NCI-H2107 (cell line): ENCODE measurements at places on chromosomes 5 and 9.

DNA sequence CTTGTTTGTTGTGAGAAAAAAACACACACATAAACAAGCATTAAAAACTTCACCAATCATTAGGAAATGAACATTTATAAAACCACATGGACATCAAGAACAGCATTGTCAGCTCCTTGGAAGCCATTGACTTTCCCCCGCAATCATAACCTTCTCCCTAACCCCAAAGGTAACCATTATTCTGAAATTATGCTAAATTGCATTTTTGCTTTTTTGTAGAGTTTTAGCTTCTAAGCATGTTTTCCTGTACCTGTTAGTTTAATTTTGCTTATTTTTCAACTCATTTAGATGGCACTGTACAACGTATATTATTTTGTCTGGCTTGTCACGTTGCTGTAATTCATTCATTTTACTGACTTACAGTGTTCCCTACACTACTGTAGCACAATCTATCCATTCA, 36.8 kb downstream of the PDE6A start:
- no peak for DNase-seq

- DNase-seq: no peak
Measured at GRCh38 chr9:105661011-105661410, 1.2 kb upstream of the TAL2 start.

DNA sequence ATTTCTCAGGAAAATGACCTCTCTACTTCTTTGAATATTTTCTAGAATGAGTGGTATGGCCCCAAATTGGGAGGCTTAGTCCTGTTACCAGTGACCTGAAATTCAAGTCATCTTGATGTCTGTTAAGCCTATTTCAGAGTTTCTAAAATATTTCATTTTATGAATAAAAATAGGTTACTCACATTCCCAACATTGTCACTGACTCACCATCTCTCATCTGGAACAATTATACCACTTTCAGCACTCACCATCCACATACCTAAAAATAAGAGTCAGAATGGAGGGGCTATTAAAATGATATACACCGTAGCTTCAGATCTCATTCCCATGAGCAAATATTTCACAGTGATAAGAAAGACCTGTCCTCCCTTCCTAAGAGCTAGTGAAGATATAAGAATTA, 71.8 kb downstream of the KIAA1958 start:
- DNase-seq: no peak

DNA sequence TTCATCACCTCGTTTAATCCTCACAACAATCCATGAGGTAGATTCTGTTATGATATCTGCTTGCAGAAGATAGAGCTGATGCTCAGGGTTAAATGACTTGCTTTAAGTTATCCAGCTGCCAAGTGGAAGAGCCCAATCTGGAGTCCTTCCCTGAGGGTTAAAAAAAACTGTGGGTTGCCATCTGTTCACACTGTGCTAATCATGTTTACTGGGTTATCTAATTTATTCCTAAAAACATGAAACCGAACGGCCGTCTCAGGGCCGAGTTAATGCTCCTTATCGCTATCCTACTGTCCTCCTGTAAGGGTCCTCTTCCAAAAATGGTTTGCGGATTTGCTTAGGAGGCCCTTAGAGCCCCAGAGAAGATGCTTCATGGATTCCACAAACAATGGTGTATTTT, 153.3 kb downstream of the YIPF5 start:
- DNase-seq: no peak

DNA sequence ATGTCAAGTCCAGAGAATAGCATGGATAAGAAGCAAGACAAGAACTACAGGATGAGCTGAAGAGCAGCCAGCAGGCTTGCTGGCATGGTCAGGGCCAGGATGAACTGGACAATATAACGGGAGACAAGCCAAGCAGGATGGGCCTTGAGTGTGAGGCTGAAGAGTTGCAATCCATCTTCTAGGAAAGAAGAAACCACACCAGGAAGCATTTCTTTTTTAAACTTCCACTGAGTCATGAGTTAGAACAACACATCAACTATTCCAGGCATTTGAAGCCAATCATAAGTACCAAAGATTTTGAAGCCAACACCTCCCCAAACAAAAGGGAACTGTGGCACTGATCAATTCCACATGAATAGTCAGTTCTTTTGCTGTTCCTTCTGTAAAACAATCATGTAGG, 27.3 kb downstream of the SLC31A2 start:
- DNase-seq: no peak

DNA sequence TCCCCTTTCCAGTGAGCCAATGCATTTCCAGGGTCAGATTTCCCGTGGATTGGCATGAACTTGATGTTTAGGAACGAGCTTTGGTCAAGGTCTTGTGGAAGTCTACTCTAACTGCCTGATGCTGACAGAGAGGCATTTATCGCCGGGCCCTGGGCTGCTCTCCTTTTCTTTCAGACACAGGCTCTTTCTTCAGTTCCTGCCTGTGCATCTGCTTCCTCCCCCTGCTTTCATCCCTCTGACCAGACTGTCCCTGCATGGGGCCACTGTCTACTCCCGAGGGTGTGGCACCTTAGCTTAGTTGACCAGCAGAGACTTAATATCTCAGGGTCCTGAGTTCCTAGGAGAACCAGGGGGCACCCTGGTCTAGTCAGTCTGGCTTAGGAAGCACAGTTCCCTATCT, 41.2 kb downstream of the RALGPS1 start:
- no peak for DNase-seq

- no peak for DNase-seq
Measured at GRCh38 chr5:109099081-109099480, 310.7 kb downstream of the PJA2 start.

DNA sequence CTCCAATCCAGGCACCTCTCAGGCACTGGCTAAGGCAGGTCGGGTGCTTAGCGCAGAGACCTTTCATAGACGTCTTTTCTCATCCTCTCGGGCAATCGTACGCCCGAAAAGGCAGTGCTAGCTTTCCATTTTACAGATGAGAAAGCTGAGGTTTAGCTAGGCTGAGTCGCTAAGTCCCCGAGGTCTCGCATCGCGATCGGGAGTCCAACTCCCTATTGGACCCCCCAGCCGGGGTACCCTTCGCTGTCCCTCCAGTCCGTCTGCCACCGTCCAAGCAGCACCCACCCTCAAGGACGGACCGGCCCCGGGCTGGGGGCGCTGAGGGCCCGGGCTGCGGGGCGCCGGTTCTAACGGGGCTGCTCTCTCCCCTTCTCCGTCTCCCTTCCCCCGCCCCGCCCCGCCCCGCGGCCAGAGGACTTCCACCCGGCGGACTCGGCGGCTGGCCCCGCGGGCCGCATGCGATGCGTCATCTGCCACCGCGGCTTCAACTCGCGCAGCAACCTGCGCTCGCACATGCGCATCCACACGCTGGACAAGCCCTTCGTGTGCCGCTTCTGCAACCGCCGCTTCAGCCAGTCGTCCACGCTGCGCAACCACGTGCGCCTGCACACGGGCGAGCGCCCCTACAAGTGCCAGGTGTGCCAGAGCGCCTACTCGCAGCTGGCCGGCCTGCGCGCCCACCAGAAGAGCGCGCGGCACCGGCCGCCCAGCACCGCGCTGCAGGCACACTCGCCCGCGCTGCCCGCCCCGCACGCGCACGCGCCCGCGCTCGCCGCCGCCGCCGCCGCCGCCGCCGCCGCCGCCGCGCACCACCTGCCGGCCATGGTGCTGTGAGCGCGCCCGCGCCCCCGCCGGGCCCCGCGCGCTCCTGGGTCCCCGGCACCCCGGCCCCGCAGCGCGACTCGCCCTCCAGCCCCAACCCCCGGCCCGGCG, 12.5 kb upstream of the EXOSC2 start:
- no peak for DNase-seq

DNA sequence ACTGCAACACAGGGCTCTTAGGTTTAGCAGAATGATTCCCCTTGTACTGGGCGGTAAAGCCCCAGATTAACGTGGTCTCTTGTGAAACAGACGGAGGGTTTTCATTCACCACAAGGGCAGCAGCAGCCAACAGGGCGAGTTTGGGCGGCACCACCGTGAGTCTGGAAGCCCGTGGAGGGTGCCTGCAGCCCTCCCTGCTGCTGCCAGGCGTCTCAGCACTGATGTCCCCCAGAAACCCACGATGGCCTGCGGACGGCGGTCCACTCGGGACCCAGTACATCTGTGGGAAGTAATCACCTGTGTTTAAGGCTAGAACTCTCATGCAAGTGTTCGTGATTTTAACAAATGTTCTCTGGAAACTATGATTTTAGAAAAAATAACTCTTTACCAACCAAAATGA, 67.8 kb downstream of the IRX2 start:
- DNase-seq: no peak

DNA sequence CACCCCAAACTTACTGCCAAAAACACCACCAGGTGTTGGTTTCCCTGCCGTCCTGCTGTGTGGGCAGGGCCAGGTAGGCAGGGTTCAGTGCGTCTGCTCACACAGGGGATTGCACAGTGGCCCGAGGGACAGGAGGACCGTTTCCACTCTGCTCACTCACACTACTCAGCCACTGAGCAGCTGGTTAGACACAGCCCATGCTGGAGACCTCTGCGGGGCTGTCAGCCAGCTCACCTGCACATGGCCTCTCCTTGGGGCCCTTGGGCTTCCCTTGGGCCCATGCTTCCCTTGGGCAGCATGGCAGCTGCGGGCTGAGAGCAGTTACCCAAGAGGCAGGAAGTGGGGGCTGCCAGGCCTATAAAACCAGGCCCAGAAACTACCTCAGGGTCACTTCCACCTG, 79.0 kb downstream of the SYK start:
- DNase-seq: no peak
